ENCODE measurements at places on chromosomes 3 and 15.

DNA sequence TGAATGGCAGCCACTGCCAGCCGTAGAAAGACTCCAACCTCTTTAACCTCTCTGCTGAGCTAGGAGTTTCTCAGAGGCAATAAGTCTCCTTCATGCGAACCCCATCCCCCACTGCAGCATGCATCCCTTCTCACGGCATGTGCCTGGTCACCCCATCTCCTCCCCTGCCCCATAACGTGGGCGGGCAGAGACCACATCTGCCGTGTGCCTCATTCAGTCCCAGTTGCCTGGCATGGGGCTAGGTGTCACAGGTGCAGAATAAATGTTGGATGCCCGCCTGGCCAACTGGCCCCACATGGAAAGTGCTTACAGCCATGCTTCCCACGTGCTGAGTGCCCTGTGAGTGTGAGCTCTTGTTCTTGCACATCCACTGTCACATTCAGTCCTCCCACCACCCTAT is 43.5 kb upstream of the NTRK3 start:
- DNase-seq, result no peak

- no peak for DNase-seq
These were observed 35.6 kb downstream of the AMOTL2 start for GRCh38 chr3:134338516-134339261.

- no peak for DNase-seq
These were observed 48.7 kb downstream of the FOXB1 start for GRCh38 chr15:60052796-60053195.

GRCh38 chr3:158314426-158315357 is 204.8 kb downstream of the RSRC1 start:
- no peak for DNase-seq

DNA sequence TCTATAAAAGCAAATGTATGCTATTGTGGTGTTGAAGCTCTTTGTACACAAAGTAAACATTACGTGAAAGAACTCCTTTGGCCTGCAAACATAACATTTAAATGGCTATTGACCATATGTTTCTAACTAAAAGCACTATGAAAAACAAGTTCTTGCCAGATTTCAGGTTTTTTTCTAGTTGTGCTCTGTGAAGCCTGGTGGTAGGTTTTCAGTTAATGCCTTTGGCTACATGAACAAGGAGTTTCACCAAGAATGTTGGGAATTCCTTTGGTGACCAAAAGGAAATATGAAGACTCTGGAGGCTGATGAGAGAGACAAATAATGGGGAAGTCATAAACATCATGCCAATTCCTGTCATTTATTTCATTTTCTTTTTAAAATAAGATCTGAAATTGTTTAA is 66.0 kb downstream of the RBMS3 start:
- DNase-seq, result no peak

- no peak for DNase-seq
These were observed 37.8 kb downstream of the CCNL1 start for GRCh38 chr3:157122116-157122515.

DNA sequence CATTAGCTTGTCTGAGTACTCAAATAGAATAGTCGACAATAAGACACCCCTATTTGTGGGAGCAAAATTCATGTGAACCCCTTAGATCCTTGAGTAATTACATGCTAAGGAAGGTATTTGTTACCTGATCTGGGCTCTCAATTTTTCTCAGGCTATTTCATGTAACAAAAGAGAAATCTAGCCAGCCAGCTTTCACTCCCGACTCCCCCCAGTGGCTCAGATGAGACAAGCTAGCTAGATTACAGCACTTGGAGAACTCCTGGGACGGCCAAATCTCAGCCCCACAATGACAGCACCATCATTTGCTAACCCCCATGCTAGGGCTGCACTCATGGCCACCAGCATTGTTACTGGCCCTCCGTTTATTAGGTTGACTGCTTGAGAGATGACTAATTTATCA is 41.3 kb downstream of the GLDN start:
- DNase-seq, result no peak
